Colonic mucosa (tissue), 4 donors: ENCODE measurements at places on chromosomes 7 and 10. TPM values are rescaled to one million over a fixed set of nuclear protein-coding genes. Genes with fewer than 3 reads are reported as not detected.

DNA sequence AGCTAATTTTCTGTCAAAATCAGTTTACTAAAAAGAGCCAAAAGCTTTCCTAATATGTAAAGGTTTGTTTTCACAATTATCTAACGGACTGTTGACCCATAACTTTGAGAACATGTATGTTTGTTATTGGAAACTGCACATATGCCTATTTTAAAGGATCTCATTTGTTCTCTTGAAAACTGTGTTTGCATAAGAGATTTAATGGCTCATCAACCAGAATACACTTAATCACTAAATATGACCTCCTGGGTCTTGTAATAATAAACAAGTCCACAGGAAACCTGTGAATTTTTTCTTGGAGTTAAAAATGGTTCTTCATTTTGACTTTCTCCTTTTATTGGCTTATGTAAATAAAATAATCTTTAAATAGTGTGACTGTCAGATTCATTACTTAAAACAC, 48.3 kb upstream of the STEAP1B start:
- no peak for DNase-seq

PRSS37 gene
- total RNA-seq, result not detected

GJD4 gene
- not detected for total RNA-seq

DNA sequence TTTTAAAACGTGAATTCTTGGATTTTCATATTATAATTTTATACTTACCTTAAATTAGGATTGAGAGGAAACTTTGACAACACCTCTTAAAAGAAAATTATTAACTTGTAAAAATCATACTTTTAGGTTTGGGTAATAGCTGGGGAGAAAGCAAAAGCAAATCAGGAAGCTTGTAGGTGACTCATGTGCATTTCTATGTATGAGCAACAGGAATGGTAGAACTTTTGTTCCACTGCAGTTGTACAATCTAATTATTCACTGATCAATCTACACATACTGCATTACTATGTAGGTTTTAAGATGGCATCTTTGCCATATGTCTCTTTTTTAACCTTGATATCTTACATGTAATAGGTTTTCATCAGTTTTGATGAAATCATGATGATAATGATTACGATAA, 223.2 kb downstream of the PRKG1 start:
- no peak for DNase-seq

GRCh38 chr7:77184990-77185389, 14.6 kb downstream of the FGL2 start:
- DNase-seq, result no peak

MGAM2 gene
- 26.4 TPM for total RNA-seq

FUOM gene
- 16.9 TPM for total RNA-seq

TLX1 gene
- 0.21 TPM for total RNA-seq

DNA sequence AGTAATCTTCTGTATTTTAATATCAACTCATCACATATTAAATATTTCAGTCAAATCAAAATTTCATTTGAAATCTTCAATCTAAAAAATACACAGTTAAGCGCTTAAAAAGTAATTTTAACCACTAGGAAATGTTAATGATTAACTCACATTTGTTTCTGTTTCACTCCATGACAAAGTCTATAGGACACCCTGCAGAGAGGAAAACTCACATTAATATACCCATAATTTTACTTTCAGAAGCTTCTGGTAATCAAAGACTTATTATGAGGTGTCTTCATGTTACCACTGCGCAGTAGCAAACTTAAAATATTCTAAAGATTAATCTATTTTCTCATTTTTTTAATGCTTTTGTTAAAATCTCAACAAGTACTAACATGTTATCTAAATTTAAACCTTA, 41.0 kb upstream of the ZNF518A start:
- no peak for DNase-seq

DNA sequence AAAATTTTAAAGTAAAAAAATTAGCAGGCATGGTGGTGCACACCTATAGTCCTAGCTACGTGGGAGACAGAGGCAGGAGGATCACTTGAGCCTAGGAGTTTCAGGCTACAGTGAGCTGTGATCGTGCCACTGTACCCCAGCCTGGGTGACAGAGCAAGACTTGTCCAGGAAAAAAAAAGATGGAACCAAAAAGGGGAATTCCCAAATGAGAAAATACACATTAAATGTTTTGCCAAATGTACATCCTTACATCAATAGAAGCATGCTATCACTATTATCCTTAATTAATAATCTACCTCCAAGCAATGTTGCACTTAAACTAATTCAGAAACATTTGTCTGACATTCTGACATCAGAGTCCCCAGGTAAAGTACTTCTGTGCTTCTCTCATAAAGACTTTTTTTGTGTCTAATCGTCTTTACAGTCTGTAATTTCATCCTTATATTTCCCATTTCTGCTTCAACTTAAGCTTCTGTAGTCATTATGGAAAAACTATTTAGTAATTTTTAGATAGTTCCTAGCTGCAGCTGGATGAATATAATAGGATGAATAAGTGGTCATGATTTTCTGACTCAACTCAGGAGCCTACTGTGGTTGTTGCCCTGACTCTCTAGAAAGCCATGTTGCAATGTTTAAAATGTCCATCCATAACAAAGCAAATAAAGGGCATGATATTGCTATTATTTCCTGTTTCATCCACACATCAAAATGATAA, 57.7 kb downstream of the MYPN start:
- DNase-seq, result no peak

- no peak for DNase-seq
Observed at GRCh38 chr10:13990946-13991345, 339.8 kb downstream of the FRMD4A start.

LMOD2 gene
- total RNA-seq, result not detected

DNA sequence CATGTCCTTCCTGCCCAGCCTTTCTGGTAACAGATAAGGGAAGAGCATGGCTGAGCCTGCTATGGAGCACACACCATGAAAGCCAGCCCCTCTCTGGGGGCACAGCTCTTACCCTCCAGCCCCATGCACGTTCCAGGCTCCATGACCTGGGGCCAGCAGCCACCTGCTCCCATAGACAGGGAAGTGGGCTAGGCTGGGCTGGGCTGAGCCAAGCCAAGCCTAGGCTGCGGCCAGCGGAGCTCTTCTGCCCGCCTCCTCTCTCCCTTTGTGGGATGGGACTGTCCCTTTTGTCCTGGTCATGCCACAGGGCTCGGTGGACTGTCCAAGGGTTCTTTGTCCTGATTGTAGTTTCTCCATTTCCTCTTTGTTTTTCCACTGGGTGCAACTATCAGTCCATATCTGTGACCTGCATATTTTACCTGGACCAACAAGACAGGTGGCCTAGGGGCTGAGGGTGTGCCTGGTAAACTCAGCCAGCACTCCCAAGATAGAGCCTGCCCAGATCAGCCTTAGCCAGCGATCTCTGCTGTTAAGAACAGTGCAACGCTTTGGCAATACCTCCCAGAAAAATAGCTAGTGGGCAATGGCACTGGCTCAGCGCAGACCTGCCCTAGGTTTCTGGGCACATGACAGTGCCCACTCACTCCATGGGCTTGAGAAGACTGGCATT, 97.2 kb upstream of the BTBD16 start:
- no peak for DNase-seq

DNA sequence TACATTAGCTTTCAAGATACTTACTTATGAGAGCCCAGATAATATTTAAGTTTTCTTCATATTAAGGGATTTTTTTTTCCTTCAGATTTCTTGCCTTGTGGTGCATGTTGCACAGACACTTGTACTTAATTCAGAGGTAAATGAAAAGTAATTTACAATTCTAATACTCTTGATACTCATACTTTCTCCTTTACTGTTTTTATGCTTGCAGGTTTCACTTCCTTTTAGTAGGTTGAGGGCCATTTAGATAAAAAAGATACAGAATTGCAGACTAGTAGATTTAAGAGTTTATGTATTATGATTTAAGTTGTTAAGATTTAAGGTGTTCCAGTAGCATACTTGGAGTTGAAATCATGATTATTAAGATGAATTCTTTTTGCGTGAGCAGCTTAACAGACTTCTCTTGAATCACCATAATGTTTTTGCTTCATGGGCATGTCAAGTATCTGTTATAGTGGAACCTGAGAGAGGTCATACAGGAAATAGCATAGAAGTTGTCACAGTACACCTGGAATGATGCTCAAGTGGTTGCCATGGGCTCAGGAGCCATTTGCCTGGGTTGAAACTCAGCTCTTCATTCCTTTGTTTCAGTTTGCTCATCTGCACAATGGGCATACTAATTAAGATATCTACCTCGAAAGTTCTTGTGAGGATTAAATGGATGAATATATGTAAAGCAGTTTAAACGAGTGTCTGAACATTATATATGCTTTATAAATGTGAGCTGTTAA, 174.8 kb upstream of the PRPS1L1 start:
- no peak for DNase-seq

TRPV6 gene
- total RNA-seq, result 0.61 TPM

- no peak for DNase-seq
Observed at GRCh38 chr7:5276611-5277010, 6.1 kb upstream of the SLC29A4 start.

GRCh38 chr10:64394744-64395143, 873.5 kb downstream of the REEP3 start:
- DNase-seq, result no peak

DNA sequence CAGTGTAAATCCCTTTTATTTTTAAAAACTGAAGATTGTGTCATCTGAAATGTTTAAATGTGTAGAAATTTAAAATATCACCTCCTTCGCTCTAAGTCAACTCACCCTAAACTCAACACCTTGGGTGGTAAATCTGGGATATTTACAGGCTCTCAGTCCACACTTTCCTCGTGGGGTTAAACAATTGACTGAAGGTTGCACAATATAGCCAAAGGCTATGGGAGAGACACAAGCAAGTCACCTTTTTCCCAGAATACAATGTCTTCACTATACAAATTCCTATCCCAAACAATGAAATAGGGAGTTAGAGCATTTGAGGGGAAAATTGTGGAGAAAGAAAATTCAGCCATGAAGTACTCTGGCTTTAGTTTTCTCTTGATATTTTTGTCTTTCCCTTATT, 32.7 kb upstream of the MAT1A start:
- no peak for DNase-seq

IFIT1B gene
- not detected for total RNA-seq

DNA sequence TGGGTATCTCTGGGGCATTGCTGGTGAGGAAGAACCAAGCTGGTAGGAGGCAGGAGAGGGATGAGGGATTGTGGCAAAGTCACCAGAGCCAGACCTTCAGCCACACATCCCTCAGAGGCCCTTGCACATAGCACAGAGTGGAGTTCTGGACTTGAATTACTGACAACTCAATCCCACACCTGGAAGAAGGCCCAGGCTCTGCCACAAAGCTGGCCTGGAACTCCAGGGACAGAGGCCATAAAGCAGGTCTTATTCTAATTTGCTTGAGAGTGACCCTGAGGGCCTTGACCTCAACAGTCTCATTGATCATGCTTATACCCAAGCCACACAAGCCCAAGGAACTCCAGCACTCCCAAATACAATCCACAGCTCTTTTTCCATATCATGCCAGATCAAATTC, 486.2 kb upstream of the ZMIZ1 start:
- DNase-seq, result no peak

- DNase-seq, result no peak
Observed at GRCh38 chr10:3468919-3469638, 296.5 kb upstream of the PITRM1 start.

DNA sequence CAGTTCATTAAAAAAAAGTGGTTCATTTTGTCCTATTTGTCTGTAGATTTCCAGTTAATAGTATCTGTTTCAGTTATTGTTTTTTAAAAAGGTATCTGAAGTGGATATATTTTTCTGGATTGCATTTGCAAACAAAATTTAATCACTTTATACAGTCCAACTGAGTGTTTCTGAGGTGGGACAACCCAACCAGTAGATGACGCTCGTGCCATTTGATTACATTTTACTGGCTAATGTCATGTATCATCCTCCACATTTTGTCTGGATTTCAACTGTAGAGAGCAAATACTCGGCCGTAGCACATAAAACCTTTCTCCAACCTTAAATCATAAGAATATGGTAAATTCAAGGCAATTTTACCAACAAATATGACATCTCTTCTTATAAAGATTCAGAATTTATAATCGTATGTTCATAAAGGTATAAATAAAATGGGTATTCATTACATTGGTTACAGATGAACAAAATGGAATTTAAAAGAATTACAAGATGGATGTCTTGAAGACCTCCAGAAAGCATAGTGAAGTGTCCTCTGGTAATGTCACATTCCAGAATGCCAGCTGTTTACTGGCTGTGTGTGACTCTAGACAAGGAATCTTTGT, 789.0 kb downstream of the PHTF2 start:
- DNase-seq, result no peak
